KBM-7 (cell line): ENCODE measurements at places on chromosomes 12 and 14.

- DNase-seq, result no peak
These were observed 39.4 kb downstream of the DUSP16 start for GRCh38 chr12:12523229-12523628.

DNA sequence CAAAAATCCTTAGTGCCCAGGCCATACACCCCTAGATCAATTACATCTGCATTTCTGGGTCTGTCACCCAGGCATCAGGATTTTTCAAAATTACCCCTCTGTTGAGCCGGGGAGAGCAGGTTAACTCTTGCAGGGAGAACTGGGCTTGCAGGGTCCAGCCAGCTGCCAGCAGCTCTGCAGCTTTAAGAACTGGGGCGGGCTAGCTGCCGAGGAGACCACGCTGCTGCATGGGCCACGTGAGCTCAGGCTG, at the start of gene DGLUCY:
Gene DGLUCY (plus strand): TSS at position 245 of the 250 bp plus-strand sequence. CDS start 46,222 bp downstream, outside the sequence.
- DNase-seq, result no peak

- no peak for DNase-seq
These were observed 5.2 kb upstream of the NRDE2 start for GRCh38 chr14:90336985-90337384.

DNA sequence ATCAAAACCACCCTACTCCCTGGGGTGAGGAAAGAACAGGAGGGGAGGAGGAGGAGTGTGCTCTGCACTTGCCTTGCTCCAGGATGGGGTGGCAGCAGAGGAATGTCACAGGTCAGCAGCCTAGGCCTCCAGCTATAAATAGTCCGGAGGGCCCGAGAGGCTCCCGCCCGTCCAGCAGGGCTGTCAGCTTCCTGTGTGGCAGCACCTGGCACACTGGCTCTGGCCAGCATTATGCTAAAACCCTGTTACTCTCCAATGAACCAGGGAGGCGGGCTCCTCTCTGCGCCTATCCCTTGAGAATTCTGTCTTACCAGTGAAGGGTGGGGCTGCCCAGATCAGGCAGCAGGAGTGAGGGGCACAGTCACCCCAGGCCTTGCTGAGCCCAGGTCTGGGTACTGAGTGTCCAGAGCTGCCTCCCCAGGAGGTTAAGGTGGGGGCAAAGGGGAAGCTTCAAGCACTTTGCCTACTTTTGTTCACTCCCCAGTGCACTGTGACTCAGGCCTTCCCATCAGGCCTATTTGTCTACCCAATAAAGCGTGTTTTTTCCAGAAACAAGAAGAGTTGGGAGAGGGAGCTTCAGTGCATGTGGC, 1.2 kb upstream of the COX14 start:
- DNase-seq, result no peak

DNA sequence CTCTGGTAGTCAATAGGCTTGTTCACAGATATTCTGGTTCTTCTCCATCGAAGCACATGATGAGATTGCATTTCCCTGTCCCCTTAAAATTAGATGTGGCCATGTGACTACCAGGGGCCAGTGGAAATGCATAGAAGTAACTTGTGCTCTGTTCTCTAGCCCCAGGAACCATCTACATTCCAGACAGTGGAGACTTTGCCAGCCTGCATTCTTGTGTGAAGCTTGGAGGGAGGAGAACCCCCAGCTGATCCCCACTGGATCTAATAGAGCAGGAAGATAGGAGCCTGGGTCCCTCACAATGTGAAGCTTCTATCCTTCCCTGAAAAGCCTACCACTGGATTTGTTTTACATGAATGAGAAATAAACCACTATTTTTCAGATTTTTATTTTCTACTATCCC, 130.1 kb downstream of the KITLG start:
- DNase-seq, result no peak

DNA sequence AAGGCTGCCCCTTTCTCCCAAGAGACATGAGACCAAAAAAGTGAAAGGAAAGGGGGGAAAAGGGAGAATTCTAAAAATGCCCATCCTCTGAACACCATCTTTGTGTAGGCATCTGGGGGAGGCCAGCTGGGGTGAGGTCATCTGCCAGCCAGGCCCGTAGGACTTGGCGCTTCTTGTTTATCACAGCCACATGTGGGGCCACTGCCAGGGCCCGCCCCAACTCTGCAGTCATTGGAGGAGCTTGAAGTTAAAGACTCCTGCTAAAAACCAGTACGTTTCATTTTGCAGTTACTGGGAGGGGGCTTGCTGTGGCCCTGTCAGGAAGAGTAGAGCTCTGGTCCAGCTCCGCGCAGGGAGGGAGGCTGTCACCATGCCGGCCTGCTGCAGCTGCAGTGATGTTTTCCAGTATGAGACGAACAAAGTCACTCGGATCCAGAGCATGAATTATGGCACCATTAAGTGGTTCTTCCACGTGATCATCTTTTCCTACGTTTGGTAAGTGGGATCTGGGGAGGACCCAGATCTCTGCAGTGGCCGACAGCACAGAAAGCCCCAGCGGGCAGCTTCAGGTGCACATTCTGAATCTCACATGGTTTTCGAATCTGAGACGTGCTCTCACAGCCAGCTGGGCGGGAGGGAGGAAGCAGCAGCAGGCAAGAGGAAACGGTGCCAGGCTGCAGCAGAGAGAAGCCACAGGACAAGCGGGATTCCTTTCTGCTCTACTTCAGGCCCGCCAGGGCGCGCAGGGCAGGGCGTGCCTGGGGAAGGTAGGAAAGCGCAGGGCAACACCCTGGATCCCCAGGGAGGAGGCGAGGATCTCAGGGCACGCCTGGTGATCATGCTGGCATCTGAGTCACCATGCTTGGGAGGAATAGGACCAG, at the start of gene P2RX7:
Gene P2RX7 (plus strand): TSS at position 276 of the 881 bp plus-strand sequence. CDS start 95 bp downstream, at position 371.
- DNase-seq, result peak; percentile 73

- no peak for DNase-seq
These were observed 87.5 kb downstream of the POLR3B start for GRCh38 chr12:106445053-106445452.
